ENCODE measurements at places on chromosomes 13 and 19.

DNA sequence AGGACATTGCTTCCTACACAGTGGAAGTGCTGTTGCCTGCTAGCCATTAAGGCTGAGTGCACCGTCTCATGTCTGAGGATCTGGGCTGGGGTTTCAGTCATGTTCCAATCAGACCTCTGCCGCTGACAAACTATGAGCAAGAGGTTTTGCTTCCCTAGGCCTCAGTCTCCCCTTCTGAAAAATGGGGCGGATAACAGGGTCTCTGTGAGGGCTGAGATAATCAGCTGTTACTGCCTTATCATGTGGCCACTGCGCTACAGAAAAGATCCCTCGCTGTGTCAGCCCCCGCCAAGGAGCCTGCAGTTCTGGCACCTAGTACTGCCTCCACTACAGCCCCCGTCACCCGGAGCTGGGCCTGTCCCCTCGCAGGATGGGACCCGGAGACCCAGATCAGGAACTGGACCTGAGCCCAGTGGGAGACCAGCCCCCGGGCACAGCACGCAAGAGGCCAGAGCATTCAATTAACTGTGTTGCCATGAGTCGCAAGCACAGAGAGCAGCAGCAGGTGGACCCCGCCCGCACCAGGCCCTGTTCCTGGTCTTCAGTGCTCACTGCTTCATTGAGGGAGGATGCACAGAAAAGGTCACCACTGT is 3.0 kb upstream of the PNKP start:
- no peak overlapping the region for H3K4me3 ChIP-seq
- H3K27ac ChIP-seq, result no peak overlapping the region
- H3K27me3 ChIP-seq, result no peaks in the 10 kb centered on the region
- H3K4me1 ChIP-seq, result peaks cover 48% of the 10 kb centered on the region

GRCh38 chr19:35040826-35041547 is 534 bp upstream of the HPN start:
- DNase-seq, result peak; percentile 63
- peak overlapping the region; percentile 58 for H3K27ac ChIP-seq
- peaks cover 30% of the 10 kb centered on the region for H3K4me1 ChIP-seq
- peaks cover 9% of the 10 kb centered on the region for H3K27me3 ChIP-seq
- H3K4me3 ChIP-seq, result peak overlapping the region; percentile 42

GRCh38 chr19:7970716-7971448 is 27.4 kb upstream of the TIMM44 start:
- no peaks in the 10 kb centered on the region for H3K27me3 ChIP-seq
- H3K4me3 ChIP-seq, result no peak overlapping the region
- H3K4me1 ChIP-seq, result no peaks in the 10 kb centered on the region
- H3K27ac ChIP-seq, result no peak overlapping the region

DNA sequence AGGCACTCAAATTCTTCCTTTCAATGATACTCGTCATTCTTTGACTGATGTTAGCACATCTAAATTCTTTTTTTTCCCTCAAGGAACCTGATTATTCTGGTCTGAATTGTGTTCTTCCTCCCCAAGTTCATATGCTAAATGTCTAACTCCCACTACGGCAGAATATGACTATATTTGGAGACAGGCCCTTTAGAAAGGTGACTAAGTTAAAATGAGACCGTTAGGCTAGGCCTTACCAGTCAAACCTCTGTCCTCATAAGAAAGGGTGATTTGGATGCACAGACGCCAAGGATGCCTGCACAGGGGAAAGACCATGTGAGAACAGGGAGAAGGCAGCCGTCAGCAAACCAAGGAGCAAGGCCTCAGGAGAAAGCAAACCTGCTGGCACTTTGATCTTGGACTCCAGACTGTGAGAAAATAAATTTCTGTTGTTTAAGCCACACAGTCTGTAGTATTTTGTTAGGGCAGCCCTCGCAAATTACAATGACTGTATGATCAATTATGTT is 13.1 kb upstream of the FOXO1 start:
- H3K4me3 ChIP-seq, result no peak overlapping the region
- H3K27ac ChIP-seq, result no peak overlapping the region
- peaks cover 16% of the 10 kb centered on the region for H3K4me1 ChIP-seq
- H3K36me3 ChIP-seq, result no peaks in the 10 kb centered on the region
- DNase-seq, result no peak
- no peaks in the 10 kb centered on the region for H3K27me3 ChIP-seq

DNA sequence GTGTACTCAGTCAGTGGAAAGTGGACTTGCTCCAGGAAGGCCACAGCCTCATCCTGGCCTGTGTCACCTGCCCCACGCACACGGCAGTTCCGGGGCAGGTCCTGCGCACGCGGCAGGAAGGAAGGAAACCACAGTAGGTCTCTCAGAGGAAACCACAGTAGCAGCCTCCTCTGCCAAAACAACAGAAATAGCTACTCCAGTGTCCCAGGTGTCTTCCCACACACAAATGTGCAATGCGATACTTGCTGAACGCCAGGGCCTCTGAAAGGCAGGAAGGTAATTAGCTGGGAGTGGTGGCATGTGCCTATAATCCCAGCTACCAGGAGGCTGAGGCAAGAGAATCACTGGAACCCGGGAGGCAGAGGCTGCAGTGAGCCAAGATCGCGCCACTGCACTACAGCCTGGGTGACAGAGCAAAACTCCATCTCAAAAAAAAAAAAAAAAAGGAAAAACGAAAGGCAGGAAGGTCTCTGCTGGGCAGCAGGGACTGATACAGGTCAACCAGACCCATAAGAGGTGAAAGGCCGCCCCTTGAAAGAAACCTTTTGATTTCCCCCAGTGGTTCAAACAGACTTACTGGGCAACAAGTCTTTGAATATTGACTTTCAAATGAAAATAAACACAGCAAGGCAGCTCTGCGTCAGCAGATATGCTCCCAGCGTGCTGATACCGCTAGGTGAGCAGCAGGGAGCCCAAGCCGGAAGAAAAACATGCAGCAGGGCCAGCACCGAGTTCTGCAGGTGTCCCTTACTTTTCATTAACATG is 49.5 kb downstream of the CRYL1 start:
- peak; percentile 74 for DNase-seq
- H3K27ac ChIP-seq, result peak overlapping the region; percentile 91
- peak overlapping the region; percentile 60 for H3K4me3 ChIP-seq
- H3K36me3 ChIP-seq, result no peaks in the 10 kb centered on the region
- no peaks in the 10 kb centered on the region for H3K27me3 ChIP-seq
- H3K4me1 ChIP-seq, result peaks cover 50% of the 10 kb centered on the region

DNA sequence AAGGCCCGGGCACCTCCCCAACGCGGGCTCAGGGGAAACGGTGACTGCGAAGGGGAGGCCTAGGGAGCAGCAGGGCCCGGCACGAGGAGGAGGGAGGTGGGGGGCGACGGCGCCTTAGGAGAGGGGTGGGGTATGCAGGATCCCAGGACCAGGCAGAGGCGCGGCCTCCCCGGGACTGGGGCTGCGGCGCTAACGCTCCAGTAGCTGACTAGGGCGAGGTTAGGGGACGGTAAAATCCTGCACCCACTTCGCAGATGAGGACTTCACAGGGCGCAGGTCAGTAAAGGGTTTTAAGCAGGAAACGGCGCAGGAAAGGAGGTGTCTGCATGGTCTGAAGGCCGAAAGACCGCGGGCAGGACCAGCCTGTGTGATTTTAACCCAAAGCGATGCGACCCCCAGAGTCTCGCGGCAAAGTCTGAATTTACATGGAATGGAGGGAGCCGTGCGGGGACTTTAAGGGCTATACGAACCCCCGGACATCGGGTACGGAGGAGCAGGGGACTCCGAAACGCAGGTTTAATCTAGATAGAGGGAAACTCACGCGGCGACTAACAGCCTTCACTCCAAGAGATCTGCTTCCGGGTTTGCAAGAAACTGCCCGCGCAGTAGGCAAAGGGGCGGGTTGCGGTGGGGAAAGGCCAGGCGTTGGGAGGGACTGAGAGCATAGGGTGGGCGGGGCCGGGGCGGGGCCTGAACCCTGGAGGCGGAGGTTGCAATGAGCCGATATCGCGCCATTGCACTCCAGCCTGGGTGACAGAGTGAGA is at the start of gene ZNF665:
TSS of gene ZNF665 (minus strand) at position 588 of the 764 bp plus-strand sequence. CDS start 10,460 bp downstream, outside the sequence.
- DNase-seq, result peak; percentile 82
- H3K27ac ChIP-seq, result peak within 1 kb of the TSS; percentile 88
- H3K36me3 ChIP-seq, result peaks cover 58% of the 10 kb centered on the region
- H3K27me3 ChIP-seq, result peaks cover 8% of the 10 kb centered on the region
- peak within 1 kb of the TSS; percentile 88 for H3K4me3 ChIP-seq

DNA sequence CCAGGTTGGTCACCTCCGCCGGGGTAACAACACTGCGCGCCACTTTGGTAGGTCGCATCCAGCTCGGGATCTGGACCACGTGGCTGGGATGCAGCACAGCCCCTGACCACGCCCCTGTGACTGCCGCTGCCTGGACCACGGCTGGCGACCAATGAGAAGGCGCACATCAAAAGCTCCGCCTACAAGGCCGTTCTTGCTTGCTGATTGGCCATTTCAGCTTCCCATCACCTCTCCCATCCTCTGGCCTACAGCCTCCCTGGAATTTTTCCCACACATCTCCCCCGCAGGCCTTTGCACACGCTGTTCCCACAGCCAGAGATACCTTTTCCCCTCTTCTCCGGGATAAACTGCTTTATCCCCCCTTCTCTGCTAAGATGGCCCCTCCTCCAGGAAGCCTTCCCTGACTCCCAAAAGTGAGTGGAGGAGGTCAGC is 12.5 kb upstream of the MAP1S start:
- no peak overlapping the region for H3K27ac ChIP-seq
- no peaks in the 10 kb centered on the region for H3K36me3 ChIP-seq
- H3K27me3 ChIP-seq, result no peaks in the 10 kb centered on the region
- DNase-seq, result no peak
- H3K4me3 ChIP-seq, result no peak overlapping the region
- peaks cover 1% of the 10 kb centered on the region for H3K4me1 ChIP-seq

GRCh38 chr13:67077132-67077531 is 153.0 kb downstream of the PCDH9 start:
- no peaks in the 10 kb centered on the region for H3K27me3 ChIP-seq
- DNase-seq, result no peak
- H3K4me1 ChIP-seq, result no peaks in the 10 kb centered on the region
- no peaks in the 10 kb centered on the region for H3K36me3 ChIP-seq
- no peak overlapping the region for H3K4me3 ChIP-seq

- peaks cover 5% of the 10 kb centered on the region for H3K4me1 ChIP-seq
- no peak overlapping the region for H3K4me3 ChIP-seq
- DNase-seq, result no peak
- no peaks in the 10 kb centered on the region for H3K27me3 ChIP-seq
Observed at GRCh38 chr13:20498129-20498528, 27.5 kb downstream of the CRYL1 start.

DNA sequence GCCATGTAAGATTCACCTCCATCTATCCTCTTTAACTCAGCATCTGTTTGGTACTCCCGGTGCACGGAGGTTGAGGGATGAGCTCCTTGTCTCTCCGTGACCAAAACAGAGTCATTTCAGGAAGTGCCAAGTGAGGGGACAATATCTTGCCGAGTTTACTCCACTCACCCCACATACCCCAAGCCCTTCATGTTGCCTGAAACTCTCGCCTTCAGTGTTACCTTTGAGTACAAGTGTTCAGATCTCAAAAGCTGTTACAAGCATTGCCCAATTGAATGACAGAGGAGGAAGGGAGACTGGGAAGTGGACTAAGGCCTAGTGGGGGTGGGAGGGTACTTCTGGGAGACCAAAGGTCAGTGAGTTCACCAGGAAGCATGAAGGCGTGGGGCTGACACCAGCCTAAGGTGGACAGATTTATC is 6.0 kb upstream of the SIGLEC12 start:
- H3K27me3 ChIP-seq, result peaks cover 23% of the 10 kb centered on the region
- peaks cover 10% of the 10 kb centered on the region for H3K4me1 ChIP-seq
- no peak for DNase-seq
- H3K36me3 ChIP-seq, result no peaks in the 10 kb centered on the region
- H3K27ac ChIP-seq, result no peak overlapping the region

GRCh38 chr13:73998631-73999030 is 135.6 kb downstream of the KLF12 start:
- DNase-seq, result no peak
- H3K4me1 ChIP-seq, result peaks cover 61% of the 10 kb centered on the region
- no peaks in the 10 kb centered on the region for H3K27me3 ChIP-seq
- H3K36me3 ChIP-seq, result peaks cover 15% of the 10 kb centered on the region

DNA sequence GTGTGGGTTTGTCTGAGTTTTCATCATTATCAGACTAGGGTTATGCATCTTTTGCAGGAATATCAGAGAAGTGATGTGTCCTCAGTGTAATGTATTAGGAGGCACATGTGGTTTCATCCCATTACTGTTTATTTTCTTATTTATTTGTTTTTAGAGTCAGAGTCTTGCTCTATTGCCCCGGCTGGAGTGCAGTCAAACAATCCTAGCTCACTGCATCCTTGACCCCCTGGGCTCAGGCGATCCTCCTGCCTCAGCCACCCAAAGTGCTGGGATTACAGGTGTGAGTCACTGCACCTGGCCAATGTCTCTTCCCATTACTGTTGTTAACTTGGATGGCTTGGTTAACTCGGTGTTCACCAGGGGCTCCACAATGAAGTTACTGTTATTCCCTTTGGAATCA is 67.4 kb downstream of the MAP4K1 start:
- no peaks in the 10 kb centered on the region for H3K36me3 ChIP-seq
- no peak for DNase-seq
- peaks cover under 1% of the 10 kb centered on the region for H3K27me3 ChIP-seq
- H3K4me3 ChIP-seq, result no peak overlapping the region
- no peak overlapping the region for H3K27ac ChIP-seq
- H3K4me1 ChIP-seq, result peaks cover 35% of the 10 kb centered on the region

- no peak for DNase-seq
- no peaks in the 10 kb centered on the region for H3K27me3 ChIP-seq
- H3K27ac ChIP-seq, result no peak overlapping the region
- no peaks in the 10 kb centered on the region for H3K4me1 ChIP-seq
Observed at GRCh38 chr13:106182404-106182803, 353.1 kb downstream of the EFNB2 start.

GRCh38 chr13:91805605-91806004 is 407.2 kb downstream of the GPC5 start:
- H3K4me3 ChIP-seq, result no peak overlapping the region
- H3K4me1 ChIP-seq, result no peaks in the 10 kb centered on the region
- no peaks in the 10 kb centered on the region for H3K36me3 ChIP-seq
- DNase-seq, result no peak

DNA sequence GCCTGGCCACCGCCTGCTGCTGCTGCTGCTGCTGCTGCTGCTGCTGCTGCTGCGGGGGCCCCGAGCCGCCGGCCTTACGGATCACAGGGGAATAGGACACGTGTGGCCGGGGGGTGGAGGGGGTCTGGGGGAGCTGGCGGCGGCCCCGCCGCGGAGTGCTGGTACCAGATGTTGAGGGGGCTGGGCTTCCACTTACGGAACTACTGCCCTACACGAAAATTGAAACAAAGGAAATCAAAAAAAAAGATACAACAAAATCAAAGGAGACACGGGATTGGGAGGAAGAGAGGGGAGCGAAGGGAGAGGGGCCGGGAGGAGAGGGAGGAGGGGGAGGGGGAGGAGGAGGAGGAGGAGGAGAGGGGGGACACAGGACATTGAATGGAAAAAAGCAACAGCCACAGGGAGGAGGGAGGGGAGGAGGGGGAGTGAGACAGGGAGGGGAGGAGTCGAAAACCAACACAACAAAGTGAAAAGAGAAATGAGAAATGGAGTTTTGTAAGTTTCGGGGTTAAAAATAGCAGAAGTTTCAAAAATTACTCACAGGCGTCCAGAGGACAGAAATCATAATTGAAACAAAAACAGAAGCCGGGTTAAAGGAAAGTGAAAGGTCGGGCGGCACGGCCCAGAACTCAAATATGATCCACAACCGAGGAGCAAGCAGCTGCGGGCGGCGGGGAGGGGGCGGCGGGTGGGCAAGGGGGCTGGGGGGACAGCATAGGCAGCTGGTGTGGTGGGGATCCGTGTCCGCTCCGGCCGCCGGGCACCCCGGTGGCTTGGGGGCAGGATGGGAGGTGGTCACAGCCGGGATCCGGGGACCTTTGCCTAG is 57.8 kb downstream of the IER2 start:
- peak overlapping the region; percentile 92 for H3K27ac ChIP-seq
- H3K36me3 ChIP-seq, result no peaks in the 10 kb centered on the region
- H3K27me3 ChIP-seq, result no peaks in the 10 kb centered on the region

Data from activated T-cell treated with anti-CD3 and anti-CD28 coated beads, Interleukin-2, amount 50 U/mL, for 24 hours (primary cell).